ENCODE measurements at places on chromosomes 4 and X.

- DNase-seq, result no peak
Observed at GRCh38 chrX:32868524-32868895, 342.8 kb downstream of the DMD start.

- peak; percentile 27 for DNase-seq
Observed at GRCh38 chr4:37967736-37968135, 7.5 kb downstream of the PTTG2 start.

DNA sequence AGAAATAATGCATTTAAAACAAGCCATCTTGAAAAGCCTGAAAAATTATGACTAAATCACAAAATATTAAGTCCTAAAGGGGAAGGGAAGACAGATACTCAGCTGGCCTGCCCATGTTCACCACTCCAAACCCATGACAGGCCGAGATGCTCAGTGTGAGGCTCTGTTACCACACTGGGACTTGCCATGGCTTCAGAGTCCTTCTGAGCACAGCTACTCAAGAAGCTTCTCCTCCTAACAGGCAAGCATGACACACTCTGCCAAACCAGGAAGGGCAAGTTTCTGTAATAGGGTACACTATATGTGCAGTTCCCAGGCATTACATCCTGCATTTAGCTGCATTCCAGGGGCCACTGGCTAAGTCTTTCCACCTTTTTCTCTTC lies 34.0 kb upstream of the CYBB start:
- DNase-seq, result no peak

DNA sequence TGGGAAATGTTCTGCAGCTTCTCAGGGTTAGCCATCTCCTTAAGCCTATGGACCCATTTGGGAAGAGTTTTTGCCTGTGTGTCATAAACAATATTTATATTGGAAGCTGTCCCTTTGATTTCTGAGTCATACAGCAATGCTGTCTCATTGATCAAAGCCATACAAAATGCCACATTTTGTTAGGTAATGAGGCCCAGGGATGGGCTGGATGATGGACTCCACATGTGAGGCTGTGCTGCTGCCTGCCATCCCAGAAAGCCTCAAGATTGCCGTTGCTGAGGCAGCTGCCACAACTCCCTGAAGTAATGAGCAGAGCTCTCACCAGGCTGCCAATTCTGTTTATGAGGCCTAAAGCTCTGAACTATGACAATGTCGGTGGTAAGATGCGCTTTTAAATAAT lies 12.2 kb upstream of the GJB1 start:
- no peak for DNase-seq

DNA sequence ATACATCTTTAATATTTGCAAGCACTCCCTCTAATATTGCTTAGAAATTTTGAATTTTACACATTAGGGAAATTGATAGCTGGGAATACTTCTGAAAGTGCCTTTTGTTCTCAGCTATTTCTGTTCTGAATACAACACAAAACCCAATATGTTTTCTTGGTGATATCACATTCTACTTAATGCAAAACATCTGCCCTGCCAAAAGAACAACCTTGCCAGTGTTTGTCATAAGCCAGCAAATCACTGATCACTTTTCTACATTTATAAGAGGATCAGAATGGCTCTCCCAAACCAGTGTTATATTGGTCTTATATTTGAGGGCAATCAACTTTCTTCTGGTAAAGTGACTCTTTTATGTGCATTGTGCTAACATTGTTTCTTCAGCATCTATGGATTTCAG lies 126.8 kb upstream of the APOOL start:
- DNase-seq, result no peak
